ENCODE measurements at places on chromosomes 5 and 9.

- no peak for DNase-seq
Measured at GRCh38 chr9:77125665-77126064, 51.7 kb upstream of the VPS13A start.

DNA sequence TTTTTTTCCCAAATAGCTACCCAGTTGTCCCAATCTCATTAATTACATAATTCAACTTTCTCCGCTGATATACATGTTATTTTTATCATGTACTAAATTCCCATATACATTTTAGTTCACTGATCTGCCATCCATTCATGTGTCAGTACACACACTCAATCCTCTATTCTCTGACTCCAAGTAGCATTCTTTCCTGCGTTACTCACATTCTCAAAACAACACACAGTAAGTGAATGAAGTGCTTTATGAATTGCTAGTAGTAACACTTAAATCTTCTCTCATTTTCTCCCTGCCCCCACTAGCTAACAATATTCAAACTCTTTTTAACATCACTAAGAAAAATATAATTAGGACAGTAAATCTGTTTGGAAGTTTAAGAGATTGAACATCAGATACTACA lies 8.9 kb downstream of the ZNF366 start:
- no peak for DNase-seq

- peak; percentile 50 for DNase-seq
Measured at GRCh38 chr9:134937566-134938345, 20.0 kb upstream of the FCN1 start.

DNA sequence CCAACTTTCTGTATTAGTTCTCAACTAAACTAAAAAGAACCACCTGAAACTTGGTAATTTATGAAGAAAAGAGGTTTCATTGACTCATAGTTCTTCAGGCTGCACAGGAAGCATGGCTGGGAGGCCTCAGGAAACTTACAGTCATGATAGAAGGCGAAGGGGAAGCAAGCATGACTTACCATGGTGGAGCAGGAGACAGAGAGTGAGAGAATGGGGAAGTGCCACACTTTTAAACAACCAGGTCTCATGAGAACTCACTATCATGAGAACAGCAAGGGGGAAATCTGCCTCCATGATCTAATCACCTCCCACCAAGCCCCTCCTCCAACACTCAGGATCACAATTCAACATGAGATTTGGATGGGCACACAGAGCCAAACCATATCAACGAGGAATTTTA lies 123.5 kb downstream of the DEPDC1B start:
- no peak for DNase-seq

DNA sequence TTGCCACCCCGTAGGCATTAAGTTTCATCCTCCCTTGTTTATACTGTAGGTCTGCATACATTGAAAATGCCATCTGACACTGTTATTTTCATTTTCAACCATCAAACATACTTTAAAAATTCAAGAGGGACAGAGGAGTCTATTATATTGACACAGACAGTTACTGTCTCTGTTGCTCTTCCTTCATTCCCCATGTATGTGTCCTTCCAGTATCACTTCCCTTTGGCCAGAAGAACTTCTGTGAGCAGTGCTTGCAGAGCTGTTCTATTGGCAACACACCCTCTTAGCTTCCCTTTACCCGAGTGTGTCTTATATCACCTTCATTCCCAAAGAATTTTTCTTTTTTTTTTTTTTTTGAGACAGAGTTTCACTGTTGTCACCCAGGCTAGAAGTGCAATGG lies 42.8 kb downstream of the RASGEF1C start:
- DNase-seq: no peak

GRCh38 chr5:45862763-45863162 lies 166.6 kb upstream of the HCN1 start:
- no peak for DNase-seq

DNA sequence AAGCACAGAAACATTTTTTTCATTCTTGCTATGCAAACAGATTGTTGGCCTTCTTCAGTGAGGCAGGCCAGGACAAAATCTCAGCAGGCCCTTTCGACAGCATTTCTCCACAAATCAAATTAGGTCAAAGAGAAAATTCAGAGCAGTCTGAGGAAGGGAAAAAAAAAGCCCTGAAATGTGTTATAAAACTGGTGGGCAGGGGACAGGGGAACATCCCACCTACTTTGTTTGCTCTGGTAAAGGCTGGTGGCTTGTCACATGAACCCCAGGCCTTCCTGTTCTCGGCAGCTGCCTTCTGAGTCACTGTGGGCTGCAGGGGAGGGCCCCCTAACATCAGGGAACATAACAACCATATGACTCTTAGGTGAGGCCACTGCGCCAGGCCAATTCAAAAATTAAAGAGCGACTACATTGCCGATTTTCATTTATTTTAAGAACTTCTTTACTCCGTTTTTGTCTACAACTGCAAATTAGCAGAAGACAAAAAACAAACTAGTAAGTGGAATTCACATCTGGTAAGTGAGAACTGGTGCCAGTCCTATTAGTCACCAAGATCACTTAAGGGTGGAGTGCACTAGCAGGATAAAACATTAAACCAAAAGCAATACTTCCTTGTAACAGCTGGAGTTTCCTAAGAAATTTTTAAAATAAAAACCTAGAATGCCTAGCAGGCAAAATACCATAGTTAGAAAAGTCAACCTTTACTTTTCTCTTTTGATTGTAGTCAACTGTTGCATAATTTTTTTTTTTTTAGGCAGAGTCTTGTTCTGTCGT lies 46.2 kb upstream of the DENND4C start:
- DNase-seq: peak; percentile 75

DNA sequence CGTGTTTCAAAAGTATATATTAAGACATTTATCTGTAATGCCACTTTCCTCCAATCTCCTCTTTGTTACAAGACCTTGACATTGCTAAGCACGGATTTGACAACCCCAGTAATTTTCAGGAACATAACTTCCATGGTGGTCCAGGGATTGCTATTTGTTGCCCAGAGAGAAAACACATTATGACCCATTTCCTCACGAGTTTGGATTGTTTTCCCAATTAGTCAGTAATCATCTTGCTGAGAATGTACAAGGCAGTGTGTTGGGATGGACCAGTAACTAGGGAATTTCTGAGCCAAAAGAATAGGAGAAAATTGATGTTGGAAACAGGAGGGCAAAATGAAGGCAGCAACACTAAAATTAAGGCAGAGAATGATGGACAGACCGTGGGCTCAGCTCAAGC lies 574.1 kb downstream of the EBF1 start:
- DNase-seq: no peak

GRCh38 chr5:132445640-132445923 lies 45.0 kb downstream of the IRF1 start:
- no peak for DNase-seq

GRCh38 chr5:56169281-56169680 lies 63.8 kb downstream of the ANKRD55 start:
- DNase-seq: no peak

- DNase-seq: no peak
Measured at GRCh38 chr5:82635561-82636288, 357.6 kb upstream of the RPS23 start.

DNA sequence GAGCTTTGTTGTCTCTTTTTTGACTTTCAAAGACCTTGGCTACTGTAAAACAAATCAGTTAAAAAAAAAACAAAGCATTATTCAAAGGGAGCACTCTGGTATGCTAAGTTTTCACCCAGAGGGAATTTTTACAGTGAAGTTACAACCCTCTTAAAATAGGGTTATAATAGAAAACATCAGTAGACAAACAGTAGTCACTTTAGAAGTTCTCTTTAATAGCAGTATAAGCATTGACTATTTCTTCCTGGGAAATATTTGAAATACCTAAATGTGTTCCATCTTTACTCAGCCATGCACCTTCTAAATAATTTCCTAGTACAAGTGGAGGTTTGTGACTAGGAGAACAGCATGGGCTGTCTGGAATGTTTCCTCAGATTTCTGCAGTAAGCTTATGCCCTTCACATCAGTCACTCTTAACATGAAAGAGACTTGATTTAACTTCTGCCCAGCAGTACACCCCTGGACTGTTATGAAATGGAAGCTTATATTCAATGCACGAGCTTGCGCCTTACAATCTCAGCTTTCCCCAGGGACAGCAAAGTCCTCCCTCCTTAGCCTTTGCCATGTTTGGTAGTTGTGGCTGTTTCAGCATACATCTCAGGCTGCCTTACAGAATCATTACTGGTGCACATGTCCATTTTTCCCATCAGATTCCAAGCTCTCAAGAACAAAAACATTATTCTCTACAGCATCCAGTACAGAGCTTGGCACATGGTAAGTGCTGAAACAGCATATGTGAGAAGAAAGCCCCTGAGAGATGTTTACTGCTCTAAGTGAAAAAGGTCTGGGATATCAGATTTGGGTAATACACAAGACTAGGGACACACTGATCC lies 191.5 kb downstream of the ZNF608 start:
- DNase-seq: no peak

GRCh38 chr5:71860048-71860447 lies 141.0 kb downstream of the CARTPT start:
- DNase-seq: no peak

DNA sequence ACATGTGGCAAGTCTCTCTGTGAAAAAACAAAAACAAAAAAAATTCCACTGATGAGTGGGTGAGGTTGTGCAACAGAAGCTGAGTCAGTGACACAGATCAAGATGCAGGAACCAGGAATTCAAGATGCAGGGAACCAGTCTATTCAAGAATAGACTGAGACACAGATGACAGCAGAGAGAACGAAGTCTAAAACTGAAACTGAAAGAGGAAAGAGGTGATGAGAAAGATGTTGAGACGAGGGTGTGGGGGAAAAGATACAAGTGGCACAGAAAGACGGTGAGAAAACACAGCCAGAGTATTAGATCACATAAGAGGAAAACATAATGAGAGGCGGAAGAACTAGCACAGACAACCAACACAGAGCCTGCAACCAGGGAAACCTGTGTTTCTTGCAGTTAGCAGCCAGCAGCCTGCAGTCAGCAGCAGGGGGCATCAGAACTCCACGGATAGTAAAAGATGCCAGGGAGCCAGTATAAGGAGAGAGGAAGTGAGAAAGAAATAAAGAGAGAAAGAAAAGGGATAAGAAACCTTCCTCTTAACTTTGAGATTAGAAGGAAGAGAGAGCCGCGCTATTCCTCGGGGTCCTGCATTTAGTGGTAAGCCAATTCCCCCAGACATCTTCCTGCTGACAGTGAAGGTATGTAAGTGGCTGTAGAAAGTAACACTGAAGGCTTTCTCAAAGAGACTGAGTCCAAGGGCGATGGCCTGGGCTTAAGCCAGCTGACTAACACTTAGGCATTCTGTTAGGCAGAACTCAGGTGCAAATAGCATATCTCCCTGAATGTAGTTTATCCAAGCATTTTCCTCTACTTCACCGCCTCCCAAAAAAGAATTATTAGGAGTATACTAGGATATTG lies 79.0 kb downstream of the TLR4 start:
- peak; percentile 8 for DNase-seq

DNA sequence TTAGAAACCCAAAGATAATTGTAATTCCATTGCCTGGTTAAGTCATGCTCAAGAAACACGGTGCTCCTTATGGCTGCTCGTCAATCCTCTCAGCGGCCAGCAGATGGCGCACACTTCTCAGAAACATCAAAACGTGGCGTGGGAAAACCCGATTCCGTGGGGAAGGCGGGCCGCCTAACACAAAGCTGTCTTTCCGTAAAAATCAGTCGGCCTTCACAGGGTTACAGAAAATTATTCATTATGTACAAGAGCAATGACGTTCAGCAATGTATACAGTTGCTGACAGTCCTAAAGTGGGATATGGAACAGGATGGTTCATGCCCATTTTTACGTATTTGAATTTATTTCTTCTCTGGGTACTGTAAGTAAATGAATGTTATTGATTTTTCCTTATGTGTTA lies 83.5 kb downstream of the PDE4D start:
- DNase-seq: peak; percentile 59

GRCh38 chr5:2754581-2755075 lies 3.2 kb upstream of the IRX2 start:
- no peak for DNase-seq

- DNase-seq: peak; percentile 43
Measured at GRCh38 chr9:107487521-107488374, 1.8 kb downstream of the KLF4 start.

- DNase-seq: no peak
Measured at GRCh38 chr5:126680191-126680817, 79.6 kb downstream of the PHAX start.

DNA sequence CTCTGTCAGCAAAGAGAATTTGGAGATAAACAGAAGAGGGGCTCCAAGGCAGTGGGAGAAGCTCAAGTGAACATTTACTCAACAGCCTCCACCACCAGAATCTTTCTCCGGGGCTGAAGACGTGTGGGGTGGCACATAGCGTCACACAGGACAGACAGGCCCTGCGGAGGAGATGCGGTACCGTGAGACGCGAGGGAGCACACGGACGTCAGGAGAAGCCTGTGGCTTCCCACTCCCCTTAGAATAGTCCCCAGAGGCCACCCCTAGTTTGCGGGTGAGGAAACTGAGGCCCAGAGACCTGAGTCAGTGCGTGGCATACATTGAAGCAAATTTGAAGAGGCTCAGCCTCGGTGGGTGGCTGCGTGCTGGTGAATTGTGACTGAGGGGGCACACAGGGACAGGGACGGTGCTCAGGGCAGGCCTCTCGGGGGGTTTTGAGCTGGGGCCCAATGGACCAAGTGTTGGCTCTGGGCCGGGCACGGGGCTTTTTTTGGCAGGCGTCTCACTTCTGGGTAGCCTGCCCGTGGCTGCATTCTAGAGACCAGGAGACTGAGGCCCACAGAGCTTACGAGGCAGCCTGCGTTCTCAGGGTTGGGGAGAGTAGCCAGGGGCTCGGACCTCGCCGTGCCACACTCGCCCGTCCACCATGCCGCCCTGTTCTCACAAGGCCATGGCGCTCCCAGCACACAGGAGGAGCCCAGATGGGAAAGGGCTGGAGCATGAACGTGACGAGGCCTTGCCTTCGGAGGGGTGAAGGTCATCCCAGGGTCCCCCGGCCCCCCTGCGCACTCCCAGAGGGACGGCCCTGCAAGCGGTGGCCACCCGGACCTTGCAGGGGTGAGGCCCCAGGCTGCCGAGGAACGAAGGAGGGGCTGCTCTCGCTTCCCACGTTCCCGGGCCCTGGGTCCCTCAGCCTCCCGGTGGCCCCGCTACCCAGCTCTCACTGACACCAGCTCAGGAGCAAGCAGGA lies 220.6 kb downstream of the C9orf50 start:
- no peak for DNase-seq

GRCh38 chr9:112921549-112921948 lies 30.9 kb upstream of the SLC46A2 start:
- DNase-seq: peak; percentile 20

GRCh38 chr5:144581044-144581443 lies 410.4 kb downstream of the KCTD16 start:
- DNase-seq: no peak

GRCh38 chr5:122937914-122938313 lies 92.5 kb downstream of the SNX24 start:
- DNase-seq: no peak

- no peak for DNase-seq
Measured at GRCh38 chr9:16884373-16884772, 13.9 kb upstream of the BNC2 start.
